ENCODE measurements at places on chromosomes 4 and X.
A peak's percentile ranks its signal among the peaks of the same experiment; 100 is the strongest.

DNA sequence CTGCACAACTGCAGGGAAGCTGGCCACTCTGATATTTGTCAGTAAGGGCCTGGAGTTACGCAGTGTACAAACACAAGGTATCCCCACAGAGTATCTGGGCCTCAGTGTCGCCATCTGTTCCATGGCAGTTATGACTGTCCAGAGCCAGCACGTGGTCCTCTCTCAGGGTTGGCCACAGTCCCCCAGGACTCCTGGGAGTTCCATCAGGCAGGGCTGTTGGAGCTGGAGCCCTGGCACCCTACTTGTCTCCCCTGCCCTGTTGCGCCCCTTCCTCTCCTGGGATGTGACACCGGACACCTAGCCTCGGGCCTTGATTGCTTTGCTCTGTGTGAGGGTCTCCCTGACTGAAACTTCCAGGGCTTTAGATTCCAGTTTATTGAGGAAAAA is 8.4 kb downstream of the HTRA3 start:
- no peak for DNase-seq

GRCh38 chrX:31331015-31331414 is 259.2 kb upstream of the FTHL17 start:
- no peak for DNase-seq

DNA sequence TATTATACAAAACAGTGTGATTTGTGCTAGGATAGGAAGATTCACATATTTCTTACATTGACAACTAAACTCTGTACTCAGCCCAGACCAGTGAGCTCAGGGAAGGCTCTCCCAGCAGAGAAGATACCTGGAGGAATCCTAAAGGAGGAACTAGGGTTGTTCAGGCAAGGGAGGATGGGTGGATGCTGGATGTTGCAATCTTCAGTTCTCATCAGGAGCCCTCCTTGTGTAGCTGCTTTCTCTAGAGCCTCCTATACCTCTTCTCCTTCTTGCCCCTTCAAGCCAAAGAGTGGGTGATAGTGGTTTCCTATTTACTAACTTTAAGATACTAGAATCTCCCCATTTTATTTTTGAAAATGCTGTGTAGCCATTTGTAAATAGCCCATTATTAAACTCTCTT is 117.3 kb downstream of the NKX6-1 start:
- no peak for DNase-seq

DNA sequence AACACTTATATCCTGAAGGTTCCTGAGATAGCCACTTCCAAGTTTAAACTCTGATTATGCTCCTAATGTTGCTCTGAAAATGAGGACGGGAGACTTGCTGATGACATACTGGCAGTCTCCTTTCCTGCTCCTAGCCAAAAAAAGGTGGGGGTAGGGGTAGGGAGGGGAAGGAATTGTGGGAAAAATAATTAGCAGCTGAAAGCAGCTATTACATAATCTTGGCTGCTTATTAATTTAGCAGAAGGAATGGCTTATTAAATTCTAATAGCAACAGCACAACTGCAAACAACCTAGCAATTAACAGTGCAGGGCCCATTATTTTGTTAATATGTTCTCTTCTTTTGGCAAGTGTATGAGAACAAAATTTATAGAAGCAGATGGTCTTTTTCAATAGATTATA is 2.0 kb upstream of the AP1S2 start:
- DNase-seq: no peak

DNA sequence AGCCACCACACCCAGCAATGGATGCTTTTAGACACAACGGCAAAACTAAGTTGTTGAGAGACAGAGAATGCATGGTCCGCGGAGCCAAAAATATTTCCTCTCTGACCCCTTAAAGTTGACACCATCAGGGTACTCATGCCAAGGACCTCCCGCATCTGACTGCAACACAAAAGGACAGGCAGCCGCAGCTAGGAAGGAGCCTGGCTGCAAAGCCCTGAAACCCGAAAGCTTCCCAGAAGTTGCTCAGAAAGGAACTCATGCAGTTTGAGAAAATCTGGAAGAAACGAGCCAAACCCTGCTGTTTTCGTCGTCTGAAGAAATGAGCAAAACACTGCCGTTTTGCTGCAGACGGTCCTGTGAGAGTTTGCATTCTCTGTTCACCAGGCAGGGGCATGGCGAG is 16.5 kb downstream of the DHRSX start:
- DNase-seq: no peak

GRCh38 chr4:80266253-80266901 is at the start of gene FGF5:
Gene FGF5 (plus strand): TSS chr4:80266664. CDS start chr4:80266825, 161 bp downstream.
- peak; percentile 96 for DNase-seq

GRCh38 chr4:89109841-89110540 is 1.3 kb upstream of the TIGD2 start:
- DNase-seq: no peak

- no peak for DNase-seq
Observed at GRCh38 chr4:177802162-177802561, 359.9 kb upstream of the AGA start.

DNA sequence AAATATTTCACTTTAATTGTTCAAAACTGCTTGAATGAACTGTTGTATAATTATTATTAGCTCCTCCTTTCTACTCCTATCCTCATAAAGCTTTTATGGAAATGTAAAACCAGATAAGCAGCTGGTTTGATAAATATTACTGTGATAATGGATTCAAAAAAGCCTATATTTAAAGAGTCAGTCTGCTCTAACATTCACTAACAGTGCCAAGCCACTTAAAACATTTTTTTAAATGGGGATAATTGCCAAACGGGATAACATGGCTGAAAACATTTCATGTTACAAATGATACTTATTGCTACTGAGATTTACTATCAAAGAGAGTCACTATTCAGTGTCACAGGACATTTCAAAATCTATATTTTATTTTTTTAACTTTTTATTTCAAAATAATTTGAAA is 17.4 kb downstream of the ARHGAP24 start:
- no peak for DNase-seq

- no peak for DNase-seq
Observed at GRCh38 chr4:99715286-99715685, 57.7 kb upstream of the C4orf54 start.

DNA sequence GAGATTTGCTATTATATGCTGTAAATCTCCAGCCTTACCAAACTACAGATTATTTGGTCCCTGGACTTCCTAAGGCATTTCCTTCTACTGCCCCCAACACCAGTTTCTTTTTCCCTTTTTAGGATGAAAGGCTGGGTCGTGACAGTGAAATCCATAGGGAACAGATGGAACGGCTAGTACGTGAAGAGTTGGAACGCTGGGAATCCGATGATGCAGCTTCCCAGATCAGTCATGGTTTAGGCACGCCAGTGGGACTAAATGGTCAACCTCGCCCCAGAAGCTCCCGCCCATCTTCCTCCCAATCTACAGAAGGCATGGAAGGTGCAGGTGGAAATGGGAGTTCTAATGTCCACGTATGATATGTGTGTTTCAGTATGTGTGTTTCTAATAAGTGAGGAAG is 67.9 kb downstream of the PKD2 start:
- no peak for DNase-seq

DNA sequence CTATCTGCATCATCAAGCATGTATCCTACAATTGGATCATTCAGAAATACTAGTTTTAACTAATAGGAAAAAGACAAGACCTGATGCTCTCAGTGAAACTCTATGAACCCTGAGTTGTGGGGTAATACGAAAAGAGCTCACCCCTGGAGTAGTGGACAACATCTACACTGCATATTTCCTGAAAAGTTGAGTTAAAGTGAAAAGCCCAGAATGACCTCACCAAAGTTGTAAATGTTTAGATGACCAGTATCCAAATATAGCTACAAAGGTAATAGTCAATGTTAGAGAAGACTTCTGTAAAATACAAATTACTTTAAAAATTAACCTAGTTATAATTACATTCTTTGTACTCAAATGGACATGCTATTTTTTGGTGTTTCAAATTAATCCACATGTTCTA is 52.8 kb upstream of the SRPX start:
- DNase-seq: no peak

GRCh38 chr4:1226144-1226481 is 22.8 kb downstream of the CTBP1 start:
- no peak for DNase-seq

GRCh38 chrX:125293850-125294780 is 25.6 kb upstream of the TEX13C start:
- DNase-seq: no peak

DNA sequence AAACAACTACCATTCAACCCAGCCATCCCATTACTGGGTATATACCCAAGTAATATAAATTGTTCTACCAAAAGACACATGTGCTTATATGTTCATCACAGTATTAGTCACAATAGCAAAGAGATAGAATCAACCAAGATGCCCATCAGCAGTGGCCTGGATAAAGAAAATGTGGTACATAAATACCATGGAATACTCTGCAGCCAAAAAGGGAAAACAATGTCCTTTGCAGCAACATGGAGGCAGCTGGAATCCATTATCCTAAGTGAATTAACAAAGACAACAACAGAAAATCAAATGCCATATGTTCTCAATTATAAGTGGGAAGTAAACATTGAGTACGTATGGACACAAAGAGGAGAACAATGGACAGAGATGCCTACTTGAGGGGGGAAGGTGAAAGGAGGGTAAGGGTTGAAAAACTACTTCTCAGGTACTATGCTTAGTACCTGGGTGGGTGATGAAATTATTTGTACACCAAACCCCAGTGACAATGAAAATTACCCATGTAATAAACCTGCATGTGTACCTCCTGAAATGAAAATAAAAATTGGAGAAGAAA is 632.1 kb upstream of the AADAT start:
- DNase-seq: no peak

DNA sequence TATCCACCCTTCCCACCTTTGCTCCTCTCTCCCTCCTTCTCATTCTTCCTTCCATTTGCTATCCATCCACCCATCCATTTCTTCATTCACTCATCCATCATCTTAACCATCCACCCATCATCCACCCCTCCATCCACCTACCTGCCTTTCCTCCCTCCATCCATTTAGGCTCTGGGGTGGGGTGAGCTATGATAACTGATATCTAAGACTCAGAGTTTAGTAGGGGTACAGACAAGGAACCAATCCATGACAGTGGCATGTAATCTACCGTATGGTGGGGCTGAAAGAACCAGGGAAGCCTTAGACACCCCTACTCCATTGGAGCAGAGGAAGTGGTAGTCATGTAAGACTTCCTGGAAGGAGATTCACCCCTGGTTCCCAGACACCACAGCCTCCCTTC is 23.2 kb downstream of the PSAPL1 start:
- no peak for DNase-seq

DNA sequence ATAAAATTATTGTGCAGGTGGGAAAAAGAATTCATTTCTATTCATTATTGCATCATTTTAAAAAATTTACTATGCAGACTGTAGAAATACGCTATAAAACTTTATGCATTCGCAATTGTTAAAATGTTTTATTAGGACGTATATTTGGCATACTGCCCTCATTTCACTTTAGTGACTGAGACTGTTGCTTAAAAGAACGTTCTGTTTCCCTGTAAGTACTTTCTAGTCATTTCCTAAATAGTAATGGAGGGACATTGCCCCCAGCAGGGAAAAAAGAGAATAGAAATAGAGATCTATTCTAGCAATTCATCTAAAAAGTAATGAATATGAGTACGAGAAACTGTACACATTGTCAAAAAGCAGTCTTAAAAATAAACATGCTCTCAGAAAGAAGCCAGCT is 1295.8 kb upstream of the TENM3 start:
- no peak for DNase-seq

DNA sequence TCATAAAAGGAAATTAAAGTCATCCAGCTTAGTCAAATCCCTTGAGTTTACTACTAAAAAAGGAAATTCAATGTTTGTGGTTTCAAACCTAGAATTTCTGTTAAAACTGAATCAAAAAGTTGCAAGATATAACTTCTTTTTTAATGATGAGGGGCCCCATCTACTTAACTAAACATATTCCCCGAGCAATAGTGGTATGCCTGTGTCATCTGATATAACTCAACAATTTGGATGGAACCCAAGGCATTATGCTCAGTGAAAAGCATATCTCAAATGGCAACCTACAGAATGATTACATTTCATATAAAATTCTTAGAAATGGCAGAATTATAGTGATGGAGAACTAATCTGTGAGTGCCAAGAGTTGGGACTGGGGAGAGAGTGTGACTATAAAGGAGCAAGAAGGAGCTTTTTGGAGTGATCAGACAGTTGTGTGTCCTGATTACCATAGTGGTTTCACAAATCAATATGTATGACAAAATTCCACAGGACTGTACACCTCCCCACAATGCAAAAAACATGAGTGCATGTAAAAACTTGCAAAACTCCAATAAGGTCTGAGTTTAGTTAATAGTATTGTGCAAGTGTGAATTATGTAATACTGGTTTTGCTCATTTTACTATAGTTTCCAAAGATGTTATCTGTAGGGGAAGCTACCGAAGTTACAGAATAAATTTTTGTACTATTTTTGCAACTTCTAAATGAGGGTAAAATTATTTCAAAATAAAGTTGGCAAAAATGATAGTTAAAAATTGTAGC is 323.2 kb downstream of the ARHGAP24 start:
- DNase-seq: no peak

DNA sequence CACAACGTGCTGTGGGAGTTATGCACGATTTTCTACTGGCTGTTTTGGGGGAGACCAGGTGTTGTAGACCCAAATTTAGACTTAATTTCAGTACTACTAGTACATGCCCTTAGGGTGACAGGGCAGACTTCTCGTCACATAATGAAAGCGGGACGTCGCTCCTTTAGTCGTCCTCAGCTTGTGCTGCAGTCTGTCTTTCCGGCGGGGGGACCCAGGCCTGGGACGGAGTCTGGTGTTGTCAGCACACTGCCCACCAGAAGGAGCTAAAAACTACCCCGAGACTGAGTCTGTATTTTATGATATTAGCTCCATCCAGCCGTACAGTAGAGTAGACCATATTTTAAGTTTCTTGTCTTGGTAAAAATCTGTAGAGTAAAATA is 35.5 kb downstream of the NOP14 start:
- no peak for DNase-seq

- peak; percentile 8 for DNase-seq
Observed at GRCh38 chrX:48958635-48959094, 1.3 kb upstream of the OTUD5 start.

DNA sequence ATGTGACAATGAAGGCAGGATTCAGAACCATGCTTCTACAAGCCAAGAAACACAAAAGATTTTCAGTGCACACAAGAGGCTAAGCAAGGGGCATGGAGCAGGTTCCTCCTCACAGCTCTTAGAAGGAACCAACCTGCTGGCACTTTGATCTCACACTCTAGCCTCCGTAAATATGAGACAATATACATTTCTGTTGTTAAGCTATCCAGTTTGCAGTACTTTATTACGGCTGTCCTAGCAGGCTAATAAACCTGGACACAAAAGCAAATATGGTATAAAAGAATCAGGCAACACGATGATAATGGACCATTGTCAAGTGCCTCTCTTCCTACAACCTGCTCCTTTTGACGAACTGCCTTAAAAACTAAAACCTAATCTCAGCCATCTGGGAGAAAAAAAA is 114.5 kb downstream of the ZAR1 start:
- DNase-seq: no peak

- no peak for DNase-seq
Observed at GRCh38 chr4:6208416-6208815, 8.1 kb upstream of the JAKMIP1 start.

Measured in amniotic stem cell (primary cell).